ENCODE measurements at places on chromosomes 1 and 21.
A peak's percentile ranks its signal among the peaks of the same experiment; 100 is the strongest.

DNA sequence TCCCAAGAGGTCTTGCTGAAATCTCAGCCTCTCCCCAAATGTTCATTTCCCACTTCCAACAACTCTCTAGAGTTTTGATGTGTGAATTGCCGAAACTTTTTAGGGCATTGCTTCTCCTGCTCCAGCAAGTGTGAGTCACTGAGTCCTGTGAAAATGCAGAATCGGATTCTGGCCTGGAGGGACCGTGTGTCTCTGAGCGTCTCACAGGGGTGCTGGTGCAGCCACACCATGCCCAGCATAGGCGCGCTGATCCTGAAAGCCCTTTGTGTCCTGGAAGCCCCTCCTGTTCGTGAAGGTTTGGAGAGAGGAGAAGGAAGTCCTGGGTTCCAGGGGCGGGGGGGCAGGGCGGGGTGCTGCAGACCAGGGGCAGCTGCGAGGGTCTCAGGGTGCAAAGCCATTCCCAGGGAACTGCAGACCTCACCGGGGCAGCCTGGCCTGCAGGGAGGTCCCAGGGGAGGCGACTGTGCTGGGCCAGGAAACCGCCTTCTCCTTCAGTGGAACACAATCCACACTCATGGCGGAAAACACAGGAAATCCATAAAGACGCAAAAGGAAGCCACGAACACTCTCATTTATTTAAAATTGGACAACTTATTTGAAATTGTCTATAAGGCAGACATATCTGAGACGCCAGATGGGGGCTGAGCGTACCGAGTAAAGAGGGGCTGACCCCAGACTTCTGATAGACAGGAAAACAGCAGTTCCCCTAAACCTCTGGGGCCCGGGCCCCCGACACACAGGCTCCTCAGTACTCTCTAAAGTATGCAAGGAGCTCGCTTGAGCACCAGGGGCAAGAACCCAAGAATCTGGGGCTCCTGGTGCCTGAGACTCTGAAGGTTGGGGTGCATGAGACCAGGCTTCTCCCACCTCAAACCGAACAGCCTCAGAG lies 43.5 kb upstream of the ADARB1 start:
- DNase-seq, result no peak

GRCh38 chr1:56931686-56932085 lies 34.1 kb downstream of the C8B start:
- DNase-seq, result no peak

DNA sequence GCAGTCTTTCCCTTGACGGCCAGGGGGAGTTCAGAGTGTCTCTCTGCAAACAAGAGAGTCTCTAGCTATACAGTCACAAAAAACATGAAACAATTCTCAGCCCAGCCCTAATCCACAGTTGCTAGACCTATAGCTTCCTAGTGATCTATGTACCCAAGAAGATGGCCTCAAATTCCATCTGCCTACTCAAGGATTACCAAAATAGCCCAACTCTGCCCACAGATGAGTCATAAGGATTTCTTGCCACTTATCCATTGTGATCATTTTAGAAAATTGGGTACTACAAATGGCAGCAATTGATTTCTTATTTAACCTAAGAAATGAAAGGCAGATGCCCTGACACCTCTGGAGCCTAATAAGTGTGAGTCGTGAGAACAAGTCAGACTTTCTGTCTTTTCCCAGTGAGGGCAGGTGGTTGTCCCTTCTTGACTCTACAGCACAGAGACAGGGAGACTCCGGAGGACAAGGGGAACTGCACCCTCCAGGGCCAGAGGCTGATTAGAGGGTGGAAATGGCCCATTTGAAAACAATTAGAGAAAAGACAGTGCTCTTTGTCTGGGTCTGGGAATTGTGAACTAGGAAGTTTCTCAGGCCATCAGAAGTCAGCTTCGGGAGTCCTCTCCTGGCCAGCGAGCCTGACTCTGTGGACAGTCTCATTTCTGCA lies 65.4 kb downstream of the ABCA4 start:
- no peak for DNase-seq

- no peak for DNase-seq
Observed at GRCh38 chr1:184643661-184644060, 111.0 kb downstream of the EDEM3 start.

GRCh38 chr1:84750110-84750730 lies 60.0 kb upstream of the SSX2IP start:
- DNase-seq, result no peak

GRCh38 chr21:29550205-29550604 lies 251.5 kb downstream of the BACH1 start:
- no peak for DNase-seq

GRCh38 chr1:84121360-84121759 lies 22.7 kb upstream of the PRKACB start:
- DNase-seq, result no peak

GRCh38 chr1:27447883-27448282 lies 42.1 kb downstream of the WASF2 start:
- DNase-seq, result no peak

GRCh38 chr1:86965827-86966182 lies 51.4 kb downstream of the HS2ST1 start:
- DNase-seq, result no peak

DNA sequence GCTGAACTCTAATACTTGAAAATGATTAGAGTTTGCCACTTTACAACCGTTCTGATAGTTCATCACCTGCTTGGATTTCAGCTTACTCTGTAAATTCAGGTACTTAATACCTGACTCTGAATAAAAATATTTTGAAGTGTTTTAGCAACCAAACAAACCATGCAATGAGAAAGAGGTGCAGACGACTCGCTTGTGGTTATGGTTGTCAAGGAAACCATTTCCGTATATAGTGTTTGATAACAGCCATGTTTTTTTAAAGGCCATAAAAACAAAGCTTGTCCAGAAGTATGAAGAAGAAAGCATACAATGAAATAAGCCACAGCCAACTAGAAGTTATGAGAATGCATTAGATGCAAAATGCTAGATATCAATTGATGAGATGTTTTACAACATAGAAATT lies 167.2 kb upstream of the HMCN1 start:
- peak; percentile 58 for DNase-seq

GRCh38 chr1:94697839-94698238 lies 122.3 kb upstream of the SLC44A3 start:
- no peak for DNase-seq

GRCh38 chr1:110065841-110066240 lies 4.6 kb downstream of the ALX3 start:
- DNase-seq, result no peak

GRCh38 chr21:20270365-20271055 lies 727.7 kb upstream of the NCAM2 start:
- DNase-seq, result no peak

DNA sequence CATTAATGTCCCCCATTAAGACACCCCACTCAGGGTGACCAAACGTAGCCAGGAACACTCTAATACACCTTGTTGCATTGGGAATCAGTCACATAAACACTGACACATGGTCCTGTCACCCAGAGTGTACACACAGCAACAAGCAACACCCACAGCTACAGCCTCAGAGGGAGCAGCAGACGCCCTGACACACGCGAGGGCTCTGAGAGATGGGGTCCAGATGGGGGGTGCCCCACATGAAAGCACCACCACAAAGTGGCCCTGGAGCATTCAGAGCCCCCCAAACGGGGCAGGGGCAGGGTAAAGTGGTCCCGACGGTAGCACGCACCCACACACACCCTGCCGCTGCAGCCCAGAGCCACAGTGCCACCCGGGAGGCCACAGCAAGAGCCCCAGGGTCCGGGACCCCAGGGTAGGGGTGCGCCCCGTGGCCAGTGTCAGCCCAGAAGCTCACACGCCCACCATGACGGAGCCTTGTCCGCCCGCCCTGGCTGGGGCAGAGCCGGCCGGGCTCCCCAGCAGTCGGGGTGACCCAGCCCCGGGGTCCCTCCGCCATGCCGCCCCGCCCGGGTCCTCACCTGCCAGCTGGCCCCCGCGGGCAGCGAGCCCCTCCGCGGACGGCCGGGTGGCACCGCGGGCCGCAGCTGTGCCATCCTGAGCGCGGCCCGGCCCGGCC lies 47.3 kb downstream of the RAP1GAP start:
- DNase-seq, result no peak

DNA sequence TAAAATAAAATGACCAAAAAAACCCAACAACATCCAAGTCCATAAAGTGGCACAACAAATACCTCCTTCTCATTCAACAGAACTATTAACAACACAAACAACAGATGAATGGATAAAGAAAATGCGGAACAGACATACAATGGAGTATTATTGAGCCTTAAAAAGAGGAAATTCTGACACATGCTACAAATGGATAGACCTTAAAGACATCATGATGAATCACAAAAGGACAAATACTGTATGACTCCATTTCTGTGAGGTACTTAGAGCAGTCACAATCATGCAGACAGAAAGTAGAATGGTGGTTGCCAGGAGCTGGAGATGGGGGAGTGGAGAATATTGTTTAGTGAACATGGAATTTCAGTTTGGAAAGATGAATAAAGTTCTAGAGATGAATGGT lies 42.6 kb downstream of the EYA3 start:
- no peak for DNase-seq

GRCh38 chr1:213419401-213420030 lies 368.5 kb downstream of the RPS6KC1 start:
- DNase-seq, result no peak

DNA sequence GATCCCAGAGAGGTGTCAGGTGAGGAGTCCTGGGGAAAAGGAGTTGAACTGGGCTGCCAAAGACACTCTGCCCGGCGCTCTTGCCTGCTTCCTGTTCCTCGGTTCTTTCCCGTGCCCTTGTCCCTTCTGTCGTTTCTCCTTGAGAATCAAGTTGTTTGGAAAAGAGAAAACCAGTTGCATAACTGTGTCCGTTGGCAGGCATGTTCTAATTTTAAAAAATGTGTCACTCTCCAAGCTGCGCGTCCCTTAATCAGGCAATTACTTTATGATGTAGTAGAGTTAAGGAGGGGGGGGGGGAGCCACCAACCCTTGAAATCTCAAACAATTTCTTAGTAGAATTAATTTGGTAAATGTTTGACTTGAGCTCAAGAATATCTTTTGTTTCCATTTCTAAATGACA lies 105.9 kb upstream of the IGSF21 start:
- DNase-seq, result no peak

DNA sequence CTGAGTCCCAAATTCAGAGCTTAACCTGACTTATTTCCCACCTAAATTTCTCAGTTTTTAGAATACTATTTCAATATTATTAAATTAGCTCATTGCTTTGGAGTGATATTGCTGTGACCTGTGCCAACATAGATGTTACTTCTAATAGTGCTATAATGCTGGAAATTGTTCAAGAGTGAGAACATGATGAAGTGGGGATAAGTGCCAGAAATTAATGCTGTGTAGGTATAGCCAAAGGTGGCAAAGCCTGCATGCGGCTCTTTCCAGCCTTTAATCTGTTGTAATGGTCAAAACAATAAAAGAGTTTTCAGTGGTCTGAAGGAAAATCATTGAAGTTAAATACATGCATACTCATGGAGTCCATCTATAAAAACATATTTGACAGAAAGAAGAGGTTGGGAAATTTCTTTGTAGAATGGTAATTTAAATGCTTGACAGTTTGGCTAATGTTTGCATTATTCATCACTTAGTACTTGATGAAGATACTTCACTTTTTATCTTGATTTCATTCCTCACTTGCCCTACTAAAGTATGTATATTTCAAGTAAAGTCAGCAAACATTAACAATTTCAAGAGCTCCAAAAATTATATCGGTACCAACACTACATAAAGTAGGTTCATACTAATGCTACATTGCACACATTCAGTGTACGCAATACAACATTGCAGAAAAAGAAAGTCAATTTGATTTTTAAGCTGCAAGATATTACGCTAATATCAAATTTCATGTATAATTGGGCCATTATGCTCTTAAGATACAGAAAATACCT lies 82.1 kb downstream of the OLFM3 start:
- no peak for DNase-seq

- DNase-seq, result no peak
Observed at GRCh38 chr1:25615172-25615541, 1.4 kb upstream of the MAN1C1 start.

DNA sequence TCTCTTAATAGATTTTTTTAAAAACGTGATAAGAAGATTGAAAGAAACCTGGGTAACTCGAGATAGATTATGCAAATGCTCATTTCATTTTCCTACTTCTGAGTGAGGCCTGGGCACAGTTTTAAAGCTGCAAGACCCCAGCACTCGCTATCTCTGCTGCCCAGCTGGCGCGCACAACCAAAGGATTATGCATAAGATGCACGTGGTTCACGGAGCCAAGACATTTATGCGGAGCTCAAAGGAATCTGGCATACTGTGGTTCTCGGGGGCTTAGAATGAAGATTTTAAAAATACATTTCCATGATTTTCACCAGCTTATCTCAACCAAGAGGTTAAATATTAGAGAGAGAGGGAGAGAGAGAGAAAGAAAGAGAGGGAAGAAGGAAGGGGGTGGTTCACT lies 210.9 kb downstream of the DSCAM start:
- no peak for DNase-seq

- DNase-seq, result no peak
Observed at GRCh38 chr1:223331301-223331700, 32.7 kb downstream of the SUSD4 start.

GRCh38 chr21:34639250-34639649 lies 24.3 kb upstream of the RCAN1 start:
- no peak for DNase-seq

DNA sequence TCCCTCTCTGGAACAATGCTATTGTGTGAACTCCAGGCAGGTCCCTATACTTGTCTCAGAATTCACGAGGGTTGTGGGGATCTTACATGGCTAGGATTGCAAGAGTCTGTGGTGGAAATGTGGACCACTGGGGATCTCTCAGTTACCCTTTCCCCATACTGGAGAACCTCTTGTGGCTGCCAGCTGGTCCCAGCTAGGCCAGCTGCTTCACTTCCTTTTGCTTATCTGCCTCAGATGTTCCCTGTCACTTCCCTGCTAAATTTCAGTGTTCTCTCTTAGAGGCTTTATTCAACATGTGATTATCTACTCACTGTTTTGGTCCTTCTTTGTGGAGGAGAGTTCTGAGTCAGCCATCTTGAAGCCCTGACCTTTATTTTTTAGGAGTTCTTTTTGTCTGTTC lies 75.9 kb upstream of the SAMD13 start:
- no peak for DNase-seq

DNA sequence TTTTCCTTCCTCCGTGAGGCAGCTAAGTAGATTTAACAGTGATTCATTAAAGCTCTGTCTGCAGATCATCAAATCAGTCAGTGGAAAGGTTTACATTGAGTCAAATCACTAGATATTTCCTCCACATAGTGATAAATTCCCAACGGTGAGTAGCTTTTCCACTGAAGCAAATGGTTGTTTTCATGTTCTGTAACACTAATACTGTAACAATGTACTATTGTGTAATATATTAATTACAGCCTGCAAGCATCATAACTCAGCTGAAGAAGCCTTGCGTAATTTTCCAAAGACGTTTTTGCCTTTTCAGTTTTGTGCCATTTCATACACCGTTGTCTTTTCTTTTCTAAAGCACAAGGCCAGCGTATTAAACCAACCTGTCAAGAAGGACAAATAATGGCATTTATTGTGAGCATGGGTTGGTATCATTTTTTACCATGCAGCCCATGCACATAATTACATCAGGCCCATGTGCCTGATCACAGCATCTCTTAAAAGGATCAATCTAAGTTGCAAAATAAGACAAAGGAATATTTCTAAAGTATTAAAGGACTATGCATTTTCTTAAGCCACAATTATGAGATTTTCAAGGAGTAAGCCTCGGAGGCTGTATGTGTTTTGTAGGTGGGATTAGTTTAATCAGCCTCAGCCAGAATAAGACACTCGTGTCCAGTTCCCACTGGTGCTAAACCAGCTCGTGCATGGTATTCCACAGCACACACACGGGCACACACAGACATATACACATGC lies 16.7 kb upstream of the PDE9A start:
- DNase-seq, result peak; percentile 61
